ENCODE measurements at places on chromosomes 11 and 22.
A peak's percentile ranks its signal among the peaks of the same experiment; 100 is the strongest.

DNA sequence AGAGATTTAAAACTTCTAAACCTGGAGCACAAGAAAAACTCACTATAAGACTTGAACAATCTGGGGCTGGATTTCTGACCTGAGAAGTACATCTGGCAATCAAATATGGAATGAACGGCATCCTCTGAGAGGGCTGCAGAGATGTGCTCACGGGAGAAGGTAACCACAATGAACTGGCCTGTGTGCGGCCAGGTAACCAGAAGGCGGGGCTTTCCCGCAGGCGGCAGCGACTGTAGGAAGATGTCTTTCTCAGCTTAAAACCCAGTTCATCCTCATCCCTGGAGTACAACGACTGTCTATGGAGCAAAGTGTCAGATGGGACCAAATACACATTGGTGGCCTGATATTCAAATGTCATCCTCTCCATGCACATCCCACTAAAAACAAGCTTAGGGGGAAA, 24.5 kb downstream of the MICAL3 start:
- DNase-seq, result peak; percentile 32

DNA sequence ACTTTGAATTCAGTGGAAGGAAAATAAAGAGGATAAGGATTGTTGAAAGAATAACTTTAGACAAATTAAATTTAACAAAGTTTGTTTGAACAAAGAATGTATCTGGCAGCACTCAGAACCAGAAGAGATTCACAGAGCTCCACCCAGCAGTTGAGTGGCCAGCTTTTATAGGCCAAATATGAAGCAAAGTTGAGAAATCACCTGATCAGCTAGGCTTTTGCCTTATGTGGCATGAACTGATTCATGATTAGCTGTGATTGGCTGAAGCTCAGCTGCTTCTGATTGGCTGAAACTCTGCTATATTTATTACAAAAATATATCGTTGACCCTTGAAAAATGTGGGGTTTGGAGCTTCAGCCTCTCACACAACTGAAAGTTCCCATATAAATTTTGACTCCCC, 62.6 kb downstream of the PIWIL4 start:
- no peak for DNase-seq

- DNase-seq, result no peak
Observed at GRCh38 chr11:13480198-13480597, 15.6 kb downstream of the PTH start.

DNA sequence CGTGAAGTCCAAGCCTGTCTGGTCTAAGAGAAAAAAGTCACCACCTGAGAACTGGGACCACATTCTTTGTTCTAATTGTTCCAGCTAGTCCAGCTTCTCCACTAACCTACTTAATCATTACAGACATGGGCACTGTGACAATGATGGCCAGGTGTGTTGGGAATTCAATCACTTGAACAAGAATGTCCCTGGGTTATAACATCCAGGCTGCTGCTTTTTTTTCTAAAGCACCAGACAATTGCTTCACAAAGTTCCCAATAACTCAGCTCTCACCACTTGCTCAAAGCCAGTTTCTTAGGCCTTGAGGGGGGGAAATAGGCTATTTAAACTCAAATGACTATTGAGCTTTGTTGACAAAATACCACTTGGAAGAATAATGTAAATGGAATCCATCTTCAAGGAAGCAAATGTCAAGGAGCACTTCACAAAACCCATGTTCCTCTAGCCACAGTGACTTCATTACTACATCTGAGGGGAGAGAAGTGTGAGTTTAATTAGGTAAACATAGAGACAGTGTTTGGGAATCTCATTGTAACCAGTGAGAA, 80.3 kb downstream of the ME3 start:
- no peak for DNase-seq

DNA sequence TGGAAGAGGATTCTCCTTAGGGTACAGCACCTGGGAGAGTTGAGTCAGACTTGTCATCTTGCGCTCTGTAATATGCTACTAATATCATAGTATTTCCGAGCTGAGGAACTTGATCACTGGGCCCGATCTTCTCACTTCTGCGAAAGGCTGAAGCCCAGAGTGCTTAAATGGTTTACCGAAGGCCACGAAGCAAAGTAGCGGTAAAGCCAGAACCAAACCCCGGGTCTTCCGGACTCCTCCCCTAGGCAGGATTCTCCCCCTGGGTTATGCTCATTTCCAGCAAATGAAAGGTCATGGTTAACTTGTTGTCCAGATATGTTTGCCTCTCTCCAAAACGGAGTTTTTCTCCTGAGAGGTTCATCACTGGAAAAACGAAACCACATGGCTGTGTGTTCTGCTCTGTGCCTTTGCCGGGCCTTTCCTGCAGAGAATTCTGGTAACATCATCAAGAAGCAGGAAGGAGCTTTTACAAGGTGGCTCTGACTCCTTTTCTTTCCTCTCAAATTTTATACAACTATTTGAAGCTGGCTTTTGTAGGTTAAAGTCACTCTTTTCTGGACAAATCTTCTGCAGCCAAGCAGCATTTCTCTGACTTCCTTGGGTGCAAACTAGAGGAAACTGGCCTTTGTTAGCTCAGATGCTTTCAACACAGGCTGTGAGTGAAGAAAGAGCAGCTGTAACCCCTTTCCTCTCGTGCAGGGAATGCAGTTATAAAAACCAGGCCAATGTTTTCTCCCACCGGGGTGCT, 35.5 kb downstream of the UBASH3B start:
- DNase-seq, result peak; percentile 10

DNA sequence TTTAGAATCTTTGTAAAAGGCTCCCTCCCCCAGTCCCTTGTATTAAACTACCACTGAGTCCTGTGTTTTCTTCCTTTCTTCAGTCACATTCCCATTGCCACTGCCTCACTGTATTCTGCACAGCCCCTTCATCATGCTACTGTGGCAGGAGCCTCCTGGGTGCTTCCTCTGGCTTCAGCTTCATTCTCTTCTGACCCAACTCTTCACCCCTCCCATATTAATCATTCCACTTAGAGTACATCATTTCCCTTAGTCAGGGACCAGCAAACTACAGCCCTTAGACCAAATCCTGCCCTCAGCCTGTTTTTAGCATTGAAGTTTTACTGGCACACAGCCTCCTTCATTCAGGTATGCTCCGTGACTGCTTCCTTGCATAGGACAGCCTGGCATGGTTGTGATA, 127.7 kb upstream of the MTNR1B start:
- DNase-seq, result no peak

DNA sequence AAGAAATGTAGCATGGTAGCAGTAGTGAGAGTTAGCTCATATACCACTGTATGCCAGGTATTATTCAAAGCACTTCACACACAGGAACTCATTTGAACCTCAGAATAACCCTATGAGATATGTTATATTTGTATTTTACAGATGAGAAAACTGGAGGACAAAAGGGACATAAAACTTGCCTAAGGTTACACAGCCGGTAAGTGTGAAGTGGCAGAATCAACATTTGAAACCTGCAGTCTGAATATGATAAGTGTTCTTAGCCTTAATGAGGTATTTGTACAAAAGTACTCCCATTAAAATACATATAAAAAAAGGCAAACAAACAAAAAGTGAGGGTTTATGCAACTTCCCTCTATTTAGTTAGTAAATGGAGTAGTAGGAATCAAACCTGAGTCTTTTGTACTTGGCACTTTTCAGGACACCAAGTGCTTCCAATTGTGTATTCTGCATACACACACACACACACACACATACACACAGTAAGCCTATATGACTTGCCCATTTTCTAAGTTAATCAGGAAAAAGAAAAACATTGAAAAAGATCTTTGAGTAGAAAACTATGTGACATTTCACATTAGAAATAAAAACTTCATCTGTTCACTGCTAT, 223.9 kb upstream of the FOLH1 start:
- DNase-seq, result no peak

GRCh38 chr11:22730319-22730718, 63.9 kb downstream of the GAS2 start:
- DNase-seq, result no peak

DNA sequence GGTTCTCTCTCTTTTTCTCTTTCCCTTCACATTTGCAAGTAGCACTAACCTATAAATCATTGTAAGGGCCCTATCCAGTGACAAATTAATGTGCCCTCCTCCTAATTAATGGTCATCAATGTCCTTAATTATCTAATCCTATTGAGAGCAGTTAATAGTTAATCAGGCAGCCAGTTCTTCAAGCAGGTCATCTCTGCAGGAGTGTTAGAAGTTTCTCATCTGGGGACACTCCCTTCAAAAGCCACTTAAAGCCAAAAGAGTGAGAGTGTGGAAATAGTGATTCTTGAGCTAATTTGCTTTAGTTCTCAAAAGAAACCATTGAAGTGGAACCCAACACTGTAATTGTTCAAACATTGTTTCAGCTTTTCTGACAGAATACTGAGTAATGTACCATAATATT, 141.6 kb downstream of the ELP4 start:
- no peak for DNase-seq

DNA sequence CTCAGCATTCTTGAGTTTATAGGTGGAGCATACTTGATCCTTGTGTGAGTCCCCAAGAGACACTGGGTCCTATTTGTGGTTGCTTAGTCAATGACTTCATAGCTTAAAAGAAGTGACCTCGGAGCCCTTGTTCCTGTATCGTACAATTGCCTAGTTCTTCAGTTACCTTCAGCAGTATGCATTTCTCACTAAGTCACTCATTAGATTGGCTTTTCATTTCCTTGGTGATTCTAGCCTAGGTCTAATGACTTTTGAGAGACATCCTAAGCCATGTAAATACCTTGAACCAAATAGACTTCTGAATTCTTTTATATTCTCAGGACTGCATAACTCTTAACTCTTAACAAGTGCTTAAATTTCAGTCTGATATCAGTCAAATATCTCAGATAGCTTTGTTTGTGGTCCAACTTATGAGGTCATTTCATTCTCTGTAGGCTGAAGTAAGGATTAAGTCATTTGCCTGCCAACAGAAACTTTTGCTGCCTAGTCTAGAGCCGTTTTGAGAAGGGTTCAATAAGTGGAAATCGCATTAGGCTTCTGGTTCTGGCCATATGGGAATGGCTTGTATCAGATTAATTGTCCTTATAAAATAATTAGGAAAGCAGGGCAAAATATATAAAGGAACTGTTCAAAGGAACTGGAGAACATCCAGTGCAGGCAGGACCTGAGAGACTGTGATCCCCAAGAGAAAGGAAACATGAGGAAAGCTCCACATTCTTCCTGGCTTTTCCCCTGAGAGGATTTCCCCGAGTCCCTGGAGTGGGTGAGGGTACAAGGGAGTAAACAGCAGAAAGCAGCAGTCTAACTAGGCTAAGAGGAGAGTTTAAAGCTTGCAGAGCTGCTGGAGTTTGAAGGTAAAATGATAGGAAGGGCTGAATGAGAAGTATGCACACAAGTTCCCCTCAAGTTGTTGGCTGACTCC, 39.9 kb downstream of the TRAF6 start:
- no peak for DNase-seq

DNA sequence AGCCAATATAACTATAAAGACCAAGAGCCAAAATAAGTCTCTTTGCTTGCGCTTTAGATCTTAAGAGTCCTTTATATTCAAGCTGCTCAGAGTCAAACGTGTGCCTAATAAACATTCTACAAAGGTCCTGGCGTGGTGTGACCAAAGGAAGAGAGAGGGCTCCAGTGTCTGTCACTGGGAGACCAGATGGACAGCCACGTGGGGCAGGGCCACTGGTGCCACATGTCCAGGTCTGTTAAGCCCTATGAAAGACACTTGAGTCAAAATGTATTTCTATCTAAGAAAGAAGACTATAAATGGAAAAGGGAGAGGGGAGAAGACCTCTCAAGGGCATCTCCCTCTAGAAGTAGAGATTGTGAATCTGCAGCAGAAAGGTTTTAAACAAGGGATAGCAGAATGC, 32.2 kb upstream of the EHF start:
- DNase-seq, result no peak

- no peak for DNase-seq
Observed at GRCh38 chr22:49393526-49393925, 434.1 kb downstream of the BRD1 start.

- peak; percentile 91 for DNase-seq
Observed at GRCh38 chr11:62839050-62839945, at the start of gene WDR74. Gene WDR74 (minus strand): TSS chr11:62839590. CDS start chr11:62839570, 20 bp downstream.

GRCh38 chr22:47239474-47239860, 477.0 kb downstream of the TBC1D22A start:
- DNase-seq, result no peak

- DNase-seq, result peak; percentile 82
Observed at GRCh38 chr22:42856179-42856864, 751 bp downstream of the ARFGAP3 start.

- DNase-seq, result no peak
Observed at GRCh38 chr11:85787809-85788760, 22.9 kb downstream of the SYTL2 start.

- DNase-seq, result no peak
Observed at GRCh38 chr22:50339945-50340879, 2.9 kb upstream of the PPP6R2 start.

DNA sequence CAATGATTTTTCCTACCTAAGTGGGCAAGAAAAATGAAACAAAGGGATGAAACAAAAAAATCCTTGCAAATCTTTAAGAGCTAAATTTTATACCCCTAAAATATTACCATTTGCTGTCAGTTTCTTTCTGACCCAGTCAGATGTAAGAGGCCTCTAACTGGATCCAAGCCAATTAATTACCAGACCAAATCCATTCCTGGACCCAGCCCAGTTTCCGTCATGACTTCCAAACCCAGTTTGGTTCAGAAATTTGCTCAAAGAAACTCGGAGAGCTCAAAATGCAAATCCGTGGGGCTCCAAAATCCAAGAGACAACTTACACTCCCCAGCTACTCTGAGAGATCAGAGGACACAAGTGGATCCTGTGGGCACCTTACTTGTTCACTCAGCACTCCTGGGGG, 46.8 kb downstream of the TRIM44 start:
- DNase-seq, result peak; percentile 12

- no peak for DNase-seq
Observed at GRCh38 chr11:7578276-7578955, 64.6 kb downstream of the PPFIBP2 start.

- no peak for DNase-seq
Observed at GRCh38 chr11:47010179-47010578, 73.6 kb downstream of the CSTPP1 start.

DNA sequence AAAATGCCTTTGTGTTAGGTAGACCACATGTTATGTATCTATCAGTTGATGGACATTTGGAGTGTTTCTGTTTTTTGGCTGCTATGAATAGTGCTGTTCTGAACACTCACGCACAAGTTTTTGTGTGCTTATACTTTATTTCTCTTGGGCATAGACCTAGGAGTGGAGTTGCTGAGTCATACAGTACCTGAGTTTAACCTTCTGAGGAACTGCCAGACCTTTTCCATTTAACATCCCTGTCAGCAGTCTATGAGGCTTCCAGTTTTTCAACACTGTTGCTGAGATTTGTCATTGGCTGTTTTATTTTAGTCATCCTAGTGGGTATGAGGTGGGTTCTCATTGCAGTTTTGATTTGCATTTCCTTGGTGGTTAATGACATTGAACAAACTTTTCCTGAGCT, 4.4 kb downstream of the CTTN start:
- DNase-seq, result no peak

- DNase-seq, result peak; percentile 10
Observed at GRCh38 chr11:31649129-31649966, 139.8 kb downstream of the ELP4 start.

GRCh38 chr11:117143390-117143789, 697 bp upstream of the PAFAH1B2 start:
- peak; percentile 81 for DNase-seq
